Common myeloid progenitor, CD34-positive (primary cell): ENCODE measurements at places on chromosomes 3 and 15.

- no peak overlapping the region for H3K27ac ChIP-seq
- H3K4me3 ChIP-seq = no peak overlapping the region
- no peak for DNase-seq
- H3K36me3 ChIP-seq = peaks cover 3% of the 10 kb centered on the region
- H3K4me1 ChIP-seq = no peaks in the 10 kb centered on the region
Measured at GRCh38 chr3:127707851-127708411, 35.2 kb downstream of the ABTB1 start.

DNA sequence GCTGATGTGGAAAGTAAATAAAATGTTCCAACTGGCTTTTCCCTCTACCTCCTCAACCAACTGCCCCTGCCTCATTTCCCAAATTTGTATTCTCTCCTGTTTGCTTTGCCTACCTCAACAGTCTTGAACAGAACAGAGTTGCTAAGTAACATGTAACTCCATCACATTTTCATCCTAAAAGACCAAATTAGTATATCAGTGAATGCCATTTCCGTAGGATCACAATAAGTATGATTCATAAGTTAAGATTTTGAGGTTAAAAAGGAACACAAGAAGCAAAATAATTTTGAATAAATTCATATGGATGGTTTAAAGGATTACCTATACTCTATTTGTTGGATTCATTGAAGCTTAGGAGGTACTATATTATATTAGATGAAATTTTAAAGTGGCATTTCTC, 154.9 kb downstream of the ECT2 start:
- no peaks in the 10 kb centered on the region for H3K27me3 ChIP-seq
- H3K4me3 ChIP-seq = no peak overlapping the region
- no peaks in the 10 kb centered on the region for H3K36me3 ChIP-seq
- H3K4me1 ChIP-seq = no peaks in the 10 kb centered on the region

DNA sequence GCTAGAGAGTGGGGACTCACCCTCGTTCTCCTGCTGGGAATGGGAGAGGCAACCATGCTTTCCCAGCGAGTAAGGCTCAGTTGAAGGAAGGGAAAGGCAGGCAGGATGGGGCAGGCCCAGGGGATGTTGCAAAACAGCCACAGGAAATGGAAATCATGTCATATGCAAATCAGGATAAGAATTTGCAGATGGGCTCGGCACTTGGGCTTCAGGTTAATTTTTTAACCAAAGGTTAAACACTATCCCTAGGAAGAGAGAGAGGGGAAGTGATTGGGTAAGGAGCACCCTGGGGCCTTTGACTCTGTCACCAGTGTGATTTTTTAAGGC, 14.6 kb upstream of the PLA2G4E start:
- no peaks in the 10 kb centered on the region for H3K36me3 ChIP-seq
- no peaks in the 10 kb centered on the region for H3K4me1 ChIP-seq

DNA sequence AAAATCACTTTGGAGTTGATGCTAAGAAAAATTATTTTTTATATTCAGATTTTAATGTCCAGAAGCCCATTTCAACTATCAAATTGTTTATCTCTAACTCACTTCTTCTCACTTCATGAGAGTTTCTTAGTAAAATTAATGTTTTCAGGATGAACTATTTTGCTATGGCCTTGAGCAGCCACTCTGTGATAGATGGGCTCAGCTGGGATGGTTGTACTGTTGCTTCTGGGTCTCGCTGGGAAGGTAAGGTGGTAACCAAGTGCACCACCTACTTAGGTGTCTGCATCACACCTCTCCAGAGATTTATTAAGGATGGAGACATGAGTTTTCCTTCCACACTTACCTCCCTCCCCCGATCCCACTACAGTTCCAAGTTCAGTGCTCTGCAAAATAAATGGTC, 110.3 kb upstream of the ATP2B2 start:
- H3K27me3 ChIP-seq = no peaks in the 10 kb centered on the region
- no peaks in the 10 kb centered on the region for H3K4me1 ChIP-seq
- no peak overlapping the region for H3K27ac ChIP-seq
- H3K36me3 ChIP-seq = no peaks in the 10 kb centered on the region
- H3K4me3 ChIP-seq = no peak overlapping the region

DNA sequence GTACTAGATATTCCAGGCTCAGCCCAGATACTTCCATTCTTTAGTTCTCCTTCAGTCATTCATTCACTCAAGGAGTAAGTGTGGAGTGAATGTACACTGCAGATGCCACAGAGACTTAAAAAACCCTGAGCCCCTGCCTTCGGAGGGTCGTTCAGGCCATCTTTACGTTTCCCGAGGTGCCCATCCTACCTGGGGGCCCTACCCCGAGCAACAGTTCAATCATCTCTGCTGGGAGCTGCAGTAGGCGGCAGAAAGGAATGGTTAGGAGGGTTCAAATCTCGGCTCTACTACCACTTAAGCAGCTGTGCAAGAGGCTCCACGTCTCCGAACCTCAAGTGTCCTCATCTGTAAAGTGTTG, 613 bp downstream of the SEC13 start:
- peaks cover 11% of the 10 kb centered on the region for H3K4me1 ChIP-seq
- peak overlapping the region; percentile 97 for H3K27ac ChIP-seq
- peaks cover 26% of the 10 kb centered on the region for H3K36me3 ChIP-seq
- H3K27me3 ChIP-seq = no peaks in the 10 kb centered on the region
- H3K4me3 ChIP-seq = peak overlapping the region; percentile 83

DNA sequence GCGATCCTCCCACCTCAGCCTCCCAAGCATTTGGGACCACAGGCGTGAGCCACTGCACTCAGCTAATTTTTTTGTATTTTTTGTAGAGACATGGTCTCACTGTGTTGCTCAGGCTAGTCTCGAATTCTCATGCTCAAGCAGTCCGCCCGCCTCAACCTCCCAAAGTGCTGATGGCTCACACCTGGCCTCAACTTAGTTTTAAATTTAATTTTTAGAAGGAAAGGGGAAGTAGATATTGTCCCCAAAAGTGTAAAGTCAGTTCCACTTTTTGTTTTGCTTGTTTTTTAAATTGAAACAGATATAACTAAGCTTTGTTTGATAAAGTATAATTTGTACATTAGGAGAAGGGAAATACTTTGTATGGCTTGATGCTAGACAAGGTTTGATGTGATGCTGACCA, 31.3 kb upstream of the NFKBIZ start:
- peak overlapping the region; percentile 31 for H3K4me3 ChIP-seq
- no peak overlapping the region for H3K27ac ChIP-seq
- no peak for DNase-seq
- no peaks in the 10 kb centered on the region for H3K27me3 ChIP-seq
- peaks cover 3% of the 10 kb centered on the region for H3K4me1 ChIP-seq
- H3K36me3 ChIP-seq = peaks cover 8% of the 10 kb centered on the region
